ENCODE measurements at places on chromosomes 4 and X.

DNA sequence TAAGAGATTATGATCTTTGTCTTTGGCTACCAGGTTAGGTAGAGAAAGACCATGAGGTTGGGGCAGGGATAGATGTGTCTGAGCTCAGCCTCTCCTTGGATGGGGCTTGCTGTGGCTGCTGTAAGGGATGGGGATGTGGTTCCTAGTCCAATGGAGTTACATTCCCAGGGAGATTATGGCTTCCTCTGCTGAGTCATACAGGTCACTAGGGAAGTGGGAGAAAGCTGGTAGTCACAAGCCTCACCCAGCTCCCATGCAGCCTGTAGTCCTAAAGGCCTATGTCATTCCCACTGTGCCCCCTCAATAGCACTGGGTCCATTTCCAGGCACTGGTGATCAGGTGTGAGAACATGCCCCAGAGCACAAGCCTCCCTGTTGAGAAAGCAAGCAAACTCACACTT is 70.6 kb upstream of the CENPE start:
- DNase-seq: no peak

- no peak for DNase-seq
Measured at GRCh38 chr4:67939195-67939594, 24.1 kb downstream of the TMPRSS11A start.

DNA sequence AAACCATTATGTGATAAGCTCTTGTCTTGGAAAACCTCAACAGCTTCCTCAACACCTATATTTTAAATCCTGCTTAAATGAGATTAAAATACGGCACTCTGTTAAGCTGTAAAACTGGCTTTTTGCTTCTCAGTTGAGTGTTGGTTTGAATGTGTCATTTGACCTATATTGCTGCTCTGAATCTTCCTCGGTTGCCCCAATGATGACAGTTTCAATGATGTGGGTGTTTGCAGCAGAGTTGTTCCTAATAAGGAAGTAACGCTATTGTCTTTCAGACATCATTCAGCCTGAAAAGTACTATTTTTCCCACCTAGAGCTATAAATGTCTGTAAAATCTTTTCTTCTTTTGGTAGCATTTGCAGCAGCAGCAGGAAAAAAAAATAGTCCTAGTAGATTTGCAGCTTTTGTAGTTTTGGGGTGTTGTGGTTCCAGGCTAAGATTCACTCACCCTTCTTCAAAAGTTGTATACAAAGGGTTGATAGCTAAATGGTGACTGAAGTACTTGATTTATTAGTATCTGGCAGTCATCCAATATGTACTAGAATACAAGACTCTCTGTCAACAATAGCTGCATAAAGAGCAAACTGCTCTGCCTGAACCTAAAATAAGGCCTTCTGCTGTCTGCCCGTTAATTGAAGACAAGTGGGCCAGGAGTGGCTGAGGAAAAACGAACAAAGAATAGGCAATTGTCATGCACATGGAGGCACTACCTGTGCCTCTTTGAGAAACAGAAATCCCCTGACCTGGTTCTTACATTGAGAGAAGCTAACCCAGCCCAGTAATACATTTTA is 333.1 kb downstream of the IL1RAPL1 start:
- DNase-seq: no peak

DNA sequence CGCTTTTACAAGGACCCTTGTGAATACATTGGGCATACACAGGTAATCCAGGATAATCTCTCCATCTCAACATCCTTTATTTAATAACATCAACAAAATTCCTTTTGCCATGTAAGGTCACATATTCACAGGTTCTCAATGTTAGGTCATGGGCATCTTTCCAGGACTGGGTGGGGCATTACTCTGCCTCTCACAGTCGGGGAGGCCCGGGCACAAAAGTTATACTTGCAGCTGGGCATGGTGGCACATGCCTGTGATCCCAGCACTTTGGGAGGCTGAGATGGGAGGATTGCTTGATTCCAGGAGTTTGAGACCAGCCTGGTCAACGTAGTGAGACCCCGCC is 93.7 kb upstream of the AP1S2 start:
- no peak for DNase-seq

- DNase-seq: no peak
Measured at GRCh38 chrX:18440835-18441234, 15.4 kb downstream of the CDKL5 start.

GRCh38 chr4:128718768-128719167 is 90.7 kb upstream of the JADE1 start:
- peak; percentile 47 for DNase-seq

GRCh38 chrX:63581398-63581797 is 203.6 kb downstream of the ARHGEF9 start:
- DNase-seq: no peak

DNA sequence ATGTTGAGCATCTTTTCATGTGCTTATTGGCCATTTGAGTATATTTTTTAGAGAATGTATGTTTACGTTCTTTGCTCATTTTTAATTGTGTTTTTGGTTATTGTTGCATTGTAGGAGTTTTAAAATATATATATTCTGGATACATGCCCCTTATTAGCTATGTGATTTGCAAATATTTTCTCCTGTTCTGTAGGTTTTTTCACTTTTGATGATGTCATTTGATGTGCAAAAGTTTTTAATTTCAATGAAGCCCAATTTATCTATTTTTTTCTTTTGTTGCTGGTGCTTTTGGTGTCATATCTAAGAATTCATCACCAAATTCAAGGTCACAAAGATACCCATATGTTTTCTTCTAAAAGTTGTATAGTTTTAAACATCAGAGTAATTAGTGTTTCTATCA is 6.8 kb downstream of the ARMCX5 start:
- no peak for DNase-seq

DNA sequence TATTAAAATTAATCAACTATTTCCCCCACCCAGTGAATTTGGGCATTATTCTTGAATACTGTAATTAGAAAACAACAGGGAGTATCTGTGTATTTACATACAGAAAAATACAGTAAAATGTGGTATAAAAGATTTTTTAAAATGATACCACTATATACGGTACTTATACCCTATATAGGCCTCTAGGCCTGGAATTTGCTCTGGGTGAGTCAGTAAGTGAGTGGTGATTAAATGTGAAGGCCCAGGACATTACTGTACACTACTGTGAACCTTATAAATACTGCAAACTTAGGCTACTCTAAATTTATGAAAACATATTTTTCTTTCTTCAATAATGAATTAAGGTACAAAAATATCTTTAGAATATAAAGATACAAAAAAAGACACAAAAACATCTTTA is 6.3 kb upstream of the CSN3 start:
- no peak for DNase-seq

DNA sequence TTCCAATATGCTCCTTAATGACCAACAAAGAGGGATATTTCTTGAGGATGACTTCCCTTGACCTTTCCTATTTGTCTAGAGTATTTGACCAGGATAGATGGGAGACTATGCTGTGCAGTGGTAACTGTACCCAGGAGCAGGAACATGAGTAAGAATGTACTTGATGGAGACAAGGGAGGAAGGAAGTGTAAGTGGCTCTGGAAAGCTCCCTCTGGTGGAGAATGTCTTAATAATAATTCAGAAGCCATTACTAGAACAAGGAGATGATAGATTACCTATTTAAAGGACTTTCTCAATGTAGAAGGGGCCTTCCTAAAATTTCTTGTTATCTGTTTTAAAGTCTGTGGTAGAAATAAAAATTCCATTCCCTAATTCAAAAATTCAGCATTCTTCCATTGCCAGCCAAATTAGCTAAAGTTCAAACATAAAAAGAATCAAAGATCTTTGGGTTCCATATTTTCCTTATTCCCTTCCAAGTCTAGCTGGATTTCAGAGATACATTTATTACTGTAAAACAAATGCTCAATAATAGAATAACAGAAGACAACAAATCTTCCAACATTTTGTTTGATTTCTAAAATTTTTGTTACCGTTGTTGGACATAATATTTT is 83.8 kb downstream of the GRID2 start:
- peak; percentile 66 for DNase-seq

DNA sequence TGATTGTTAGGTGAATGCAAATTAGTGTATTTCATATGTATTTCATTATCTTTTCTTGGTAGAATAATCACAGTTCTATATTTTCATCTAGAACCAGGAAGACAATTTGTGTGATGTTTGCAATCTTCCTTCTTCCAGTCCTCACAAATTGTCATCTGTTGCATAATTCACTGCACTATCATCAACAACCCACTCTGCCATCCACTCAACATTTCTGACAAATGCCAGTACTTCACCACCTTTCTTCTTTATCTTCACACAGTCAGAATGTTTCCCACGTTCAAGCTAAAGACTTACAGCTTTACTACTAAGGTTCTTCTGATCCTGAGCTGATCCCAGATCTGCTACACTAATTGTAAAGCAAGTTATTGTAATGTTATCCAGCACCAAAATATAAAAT is 107.8 kb downstream of the IQCM start:
- DNase-seq: no peak

- no peak for DNase-seq
Measured at GRCh38 chr4:10917566-10917965, 233.0 kb upstream of the CLNK start.

- DNase-seq: no peak
Measured at GRCh38 chrX:6729626-6730025, 194.7 kb upstream of the VCX3A start.

DNA sequence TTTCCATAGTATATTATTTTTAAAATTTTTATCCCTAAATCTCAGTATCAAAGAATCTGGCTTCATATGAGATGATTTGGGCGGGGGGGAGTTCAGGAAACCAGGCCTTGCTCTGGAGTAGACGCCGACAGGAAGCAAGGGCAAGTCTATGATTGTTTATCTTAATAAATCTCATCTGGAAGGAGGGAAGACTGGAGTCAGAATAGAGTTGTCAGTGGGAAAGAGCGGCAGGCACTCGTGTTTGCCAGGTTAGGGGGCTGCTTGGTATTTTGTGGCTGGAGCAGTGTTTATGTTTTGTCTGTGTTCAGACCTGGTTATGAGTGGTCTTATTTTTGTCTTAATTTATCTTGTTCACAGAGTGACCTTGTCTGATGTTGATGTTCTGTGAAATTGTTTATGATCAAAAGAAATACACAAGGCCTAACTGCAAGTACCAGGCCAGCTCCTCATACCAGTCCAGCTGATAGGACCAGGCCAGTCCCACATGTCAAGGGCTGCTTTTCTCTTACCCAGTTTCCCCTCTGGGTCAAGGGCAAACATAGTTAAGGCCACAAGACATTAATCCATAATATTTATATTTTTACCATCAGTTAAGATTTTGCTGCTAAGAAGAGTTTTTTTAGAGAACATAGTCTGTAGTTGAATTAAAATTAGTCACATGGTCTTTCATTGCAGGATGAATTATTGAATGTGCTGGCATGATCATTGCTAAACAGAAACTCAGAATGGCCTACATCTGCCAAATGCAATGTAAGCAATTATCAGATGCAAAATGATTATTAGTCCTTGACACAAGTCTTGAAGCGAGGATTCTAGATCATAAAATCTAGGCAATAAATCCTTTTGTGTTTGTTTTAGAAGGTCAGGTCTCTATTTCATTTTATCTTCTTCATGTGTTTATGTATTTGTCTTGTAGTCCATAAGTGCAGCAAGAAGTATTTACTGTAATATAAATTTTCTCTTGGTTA is 176.5 kb downstream of the GASK1B start:
- no peak for DNase-seq

GRCh38 chrX:8604131-8604530 is 127.8 kb downstream of the ANOS1 start:
- DNase-seq: no peak

DNA sequence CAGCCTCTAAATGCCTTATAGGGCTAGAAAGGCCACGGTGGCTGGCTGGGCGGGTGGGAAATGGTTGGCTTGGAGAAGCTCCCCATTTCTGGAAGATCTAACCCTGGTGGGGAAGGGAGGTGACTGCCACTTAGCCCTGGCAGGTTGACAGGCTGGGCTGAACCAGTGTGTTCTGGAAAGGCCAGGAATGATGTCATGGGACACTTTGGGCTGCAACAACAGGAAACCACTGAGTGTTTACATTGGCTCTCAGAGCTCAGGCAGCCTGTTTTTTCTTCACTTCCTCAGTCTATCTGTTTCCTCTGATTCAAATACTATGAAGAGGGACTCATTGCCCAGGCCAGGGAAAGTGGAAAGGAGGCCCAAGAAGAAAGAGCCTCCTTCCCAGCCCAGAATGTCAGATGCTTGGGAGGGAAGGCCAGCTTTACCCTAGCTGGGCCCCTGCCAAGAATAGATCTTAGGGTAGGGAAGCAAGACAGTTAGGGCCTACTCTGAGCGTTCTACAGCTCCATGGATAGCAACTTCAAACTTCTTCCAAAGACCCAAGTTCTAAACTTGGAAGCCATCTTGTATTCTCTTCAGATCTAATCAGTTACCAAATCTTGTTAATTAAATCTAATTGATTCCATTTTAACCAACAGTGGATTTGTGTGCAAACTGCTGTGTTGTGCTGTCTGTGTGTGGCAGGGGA is 65.8 kb upstream of the MSN start:
- peak; percentile 95 for DNase-seq

DNA sequence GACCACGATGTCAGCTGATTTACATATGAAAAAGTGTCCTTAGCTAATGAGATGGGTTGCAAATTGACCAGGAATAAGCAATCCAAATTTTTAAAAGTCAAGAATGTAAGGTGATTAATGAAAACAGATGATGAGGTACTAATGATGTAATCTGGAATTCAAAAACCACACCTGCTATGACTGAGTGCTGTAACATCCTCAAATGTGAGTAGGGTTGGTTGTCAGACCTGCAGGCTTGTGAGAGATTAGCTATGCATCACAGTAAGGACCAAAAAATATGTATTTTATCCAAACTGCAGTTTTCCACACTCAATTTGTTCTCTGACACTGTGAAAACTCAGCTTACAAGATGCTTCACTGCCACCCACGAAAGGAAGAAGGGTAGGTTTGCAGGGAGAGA is 242.5 kb downstream of the OPHN1 start:
- DNase-seq: no peak

DNA sequence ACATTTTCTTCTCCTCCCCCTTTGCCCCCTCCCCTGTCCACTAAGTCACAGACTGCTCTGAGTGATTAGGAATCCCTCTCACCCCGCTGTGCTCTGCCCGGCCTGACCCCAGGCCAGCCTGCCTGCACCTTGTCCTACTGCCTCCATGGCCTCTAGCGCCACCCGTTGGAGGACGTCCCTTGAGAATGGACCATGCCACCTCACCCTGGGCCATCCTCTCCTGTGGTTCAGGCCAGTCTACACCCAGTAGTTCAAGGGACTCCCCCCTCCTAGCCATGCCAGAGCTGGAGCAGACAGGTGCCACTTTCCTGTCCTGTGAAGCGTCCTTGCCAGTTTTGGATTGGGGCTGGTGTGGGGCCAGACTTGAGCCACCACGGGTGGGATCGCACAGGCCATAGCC is 9.7 kb upstream of the IRAK1 start:
- DNase-seq: no peak

DNA sequence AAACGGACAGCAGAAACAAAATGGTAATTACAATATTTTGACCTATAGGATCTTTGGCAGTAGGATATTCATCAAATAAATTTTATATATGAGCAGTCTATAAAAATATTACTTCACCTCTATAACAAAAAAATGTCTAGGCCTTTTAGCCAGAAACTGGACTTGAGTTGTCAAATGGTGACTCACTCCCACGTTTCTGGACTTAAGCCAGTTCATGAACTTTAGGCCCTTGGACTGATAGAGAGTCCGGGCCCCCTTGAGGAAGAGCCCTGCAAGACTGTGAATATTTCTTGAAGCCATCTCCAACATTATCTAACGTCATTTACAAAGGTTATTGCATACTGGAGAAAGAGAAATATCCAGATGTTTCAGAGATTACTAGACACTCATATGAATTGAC is 106.8 kb upstream of the FAM47A start:
- peak; percentile 5 for DNase-seq

GRCh38 chr4:6008092-6008551 is 10.1 kb downstream of the C4orf50 start:
- no peak for DNase-seq

Measured in cardiac fibroblast (primary cell).